ENCODE measurements at places on chromosomes 6 and 20. TPM values are rescaled to one million over a fixed set of nuclear protein-coding genes. Genes with fewer than 3 reads are reported as not detected.

DNA sequence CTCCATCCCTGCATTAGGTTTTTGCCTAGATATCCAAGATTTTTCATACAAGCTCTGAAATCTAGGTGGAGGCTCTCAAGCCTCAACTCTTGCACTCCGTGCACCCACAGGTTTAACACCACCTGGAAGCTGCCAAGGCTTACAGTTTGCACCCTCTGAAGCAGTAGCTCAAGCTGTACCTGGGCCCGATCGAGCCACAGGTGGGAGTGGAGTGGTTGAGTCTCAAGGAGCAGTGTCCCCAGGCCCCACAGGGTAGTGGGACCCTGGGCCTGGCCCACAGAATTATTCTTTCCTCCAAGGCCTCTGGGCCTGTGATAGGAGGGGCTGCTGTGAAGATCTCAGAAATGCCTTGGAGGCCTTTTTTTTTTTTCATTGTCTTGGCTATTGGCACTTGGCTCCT lies 973.5 kb upstream of the MAP3K7 start:
- H3K27ac ChIP-seq: no peak overlapping the region
- no peaks in the 10 kb centered on the region for H3K27me3 ChIP-seq

PGC gene
- not detected for total RNA-seq

DNA sequence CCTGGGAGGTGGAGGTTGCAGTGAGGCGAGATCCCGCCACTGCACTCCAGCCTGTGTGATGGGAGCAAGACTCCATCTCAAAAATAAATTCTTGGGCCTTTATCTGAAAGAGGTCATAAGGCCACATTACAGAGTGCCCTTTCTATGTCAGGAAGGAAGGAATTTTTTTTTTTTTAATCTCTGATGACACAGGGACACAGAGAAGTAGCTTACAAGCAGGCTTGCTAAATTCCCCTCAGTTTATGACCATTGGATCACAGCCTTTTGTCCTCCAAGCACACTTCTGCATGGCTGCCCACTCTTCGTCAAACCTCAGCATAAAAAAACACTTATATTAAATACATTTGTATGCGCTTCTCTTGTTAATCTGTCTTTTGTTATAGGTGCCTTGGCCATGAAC lies 7.5 kb upstream of the IFNGR1 start:
- peaks cover 11% of the 10 kb centered on the region for H3K27me3 ChIP-seq
- H3K27ac ChIP-seq: no peak overlapping the region
- H3K36me3 ChIP-seq: no peaks in the 10 kb centered on the region
- peaks cover 40% of the 10 kb centered on the region for H3K4me1 ChIP-seq
- no peak overlapping the region for H3K4me3 ChIP-seq

DNA sequence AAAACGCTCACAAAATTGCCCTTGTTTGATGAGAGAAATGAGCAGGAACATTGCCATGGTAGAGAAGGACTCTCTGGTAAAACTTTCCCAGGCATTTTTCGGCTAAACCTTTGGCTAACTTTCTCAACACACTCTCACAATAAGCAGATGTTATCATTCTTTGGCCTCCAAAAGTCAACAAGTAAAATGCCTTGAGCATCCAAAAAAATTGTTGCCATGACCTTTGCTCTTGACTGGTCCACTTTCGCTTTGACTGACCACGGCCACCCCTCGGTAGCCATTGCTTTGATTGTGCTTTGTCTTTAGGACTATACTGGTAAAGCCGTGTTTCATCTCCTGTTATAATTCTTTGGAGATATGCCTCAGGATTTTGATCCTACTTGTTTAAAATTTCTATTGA lies 41.1 kb upstream of the PREP start:
- DNase-seq: no peak
- H3K27ac ChIP-seq: no peak overlapping the region
- no peaks in the 10 kb centered on the region for H3K4me1 ChIP-seq
- H3K27me3 ChIP-seq: peaks cover 10% of the 10 kb centered on the region
- H3K36me3 ChIP-seq: no peaks in the 10 kb centered on the region

ULBP2 gene
- total RNA-seq: 1.5 TPM

WFDC6 gene
- total RNA-seq: not detected

- no peak overlapping the region for H3K27ac ChIP-seq
- no peak overlapping the region for H3K4me3 ChIP-seq
- no peaks in the 10 kb centered on the region for H3K4me1 ChIP-seq
- no peaks in the 10 kb centered on the region for H3K36me3 ChIP-seq
- no peak for DNase-seq
Measured at GRCh38 chr6:82095091-82095490, 152.5 kb downstream of the IBTK start.

SLC17A1 gene
- not detected for total RNA-seq

- DNase-seq: no peak
- H3K4me3 ChIP-seq: no peak overlapping the region
- no peaks in the 10 kb centered on the region for H3K4me1 ChIP-seq
- no peaks in the 10 kb centered on the region for H3K36me3 ChIP-seq
- no peaks in the 10 kb centered on the region for H3K27me3 ChIP-seq
- H3K27ac ChIP-seq: no peak overlapping the region
Measured at GRCh38 chr6:74651948-74652842, 553.7 kb downstream of the COL12A1 start.

DNA sequence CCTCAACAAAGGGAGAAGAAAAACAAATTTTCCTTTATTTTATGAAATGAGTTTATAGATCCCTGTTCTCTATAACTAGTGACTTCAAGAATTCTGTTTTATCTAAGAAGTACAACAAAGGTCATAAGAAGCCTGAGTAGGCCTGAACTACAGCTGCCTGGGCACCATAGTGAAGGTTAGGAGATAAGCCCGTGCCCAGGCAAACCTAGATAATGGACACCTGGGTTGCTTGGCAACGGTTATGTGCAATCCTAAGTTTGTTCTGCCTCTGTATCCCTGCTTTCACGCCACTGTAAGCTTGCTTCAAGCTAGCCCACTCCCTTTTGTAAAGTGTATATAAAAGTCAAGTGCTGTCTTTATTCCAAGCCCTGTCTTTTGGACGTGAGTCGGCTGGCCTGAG lies 23.2 kb downstream of the SCGN start:
- peaks cover 13% of the 10 kb centered on the region for H3K27me3 ChIP-seq
- H3K4me1 ChIP-seq: no peaks in the 10 kb centered on the region
- no peak overlapping the region for H3K27ac ChIP-seq

GRCh38 chr20:23509247-23509913 lies 18.5 kb downstream of the CST8 start:
- H3K27me3 ChIP-seq: no peaks in the 10 kb centered on the region
- no peak for DNase-seq
- H3K36me3 ChIP-seq: no peaks in the 10 kb centered on the region
- no peak overlapping the region for H3K27ac ChIP-seq

DNA sequence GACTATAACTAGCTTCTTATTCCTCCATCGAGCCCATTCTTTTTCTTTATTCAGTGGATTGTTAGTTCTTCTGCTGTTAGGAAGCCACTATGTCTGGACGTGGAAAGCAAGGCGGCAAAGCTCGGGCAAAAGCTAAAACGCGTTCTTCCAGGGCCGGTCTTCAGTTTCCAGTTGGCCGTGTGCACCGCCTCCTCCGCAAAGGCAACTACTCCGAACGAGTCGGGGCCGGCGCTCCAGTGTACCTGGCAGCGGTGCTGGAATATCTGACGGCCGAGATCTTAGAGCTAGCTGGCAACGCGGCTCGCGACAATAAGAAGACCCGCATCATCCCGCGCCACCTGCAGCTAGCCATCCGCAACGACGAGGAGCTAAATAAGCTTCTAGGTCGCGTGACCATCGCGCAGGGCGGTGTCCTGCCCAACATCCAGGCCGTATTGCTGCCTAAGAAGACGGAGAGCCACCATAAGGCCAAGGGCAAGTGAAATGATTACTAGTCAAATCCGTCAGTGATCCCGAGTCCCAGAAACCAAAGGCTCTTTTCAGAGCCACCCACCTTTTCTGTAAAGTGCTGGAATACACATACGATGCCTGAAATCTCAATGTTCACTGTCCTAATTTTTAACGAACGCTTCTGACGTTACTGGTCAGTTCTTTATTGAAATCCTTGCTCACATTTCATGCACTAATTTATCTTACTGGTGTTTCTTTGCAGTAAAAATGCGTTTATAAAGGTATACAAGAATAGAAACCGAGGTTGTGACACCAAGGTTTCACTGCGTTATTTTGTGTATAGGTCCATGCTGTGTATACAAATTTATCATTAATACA lies 129.9 kb downstream of the HFE start:
- no peak overlapping the region for H3K4me3 ChIP-seq
- no peaks in the 10 kb centered on the region for H3K27me3 ChIP-seq
- DNase-seq: peak; percentile 88
- peaks cover 31% of the 10 kb centered on the region for H3K4me1 ChIP-seq
- H3K27ac ChIP-seq: no peak overlapping the region

- peaks cover 87% of the 10 kb centered on the region for H3K27me3 ChIP-seq
- H3K36me3 ChIP-seq: peaks cover 38% of the 10 kb centered on the region
- peak within 1 kb of the TSS; percentile 47 for H3K27ac ChIP-seq
- H3K4me1 ChIP-seq: peaks cover 37% of the 10 kb centered on the region
Measured at GRCh38 chr6:100464903-100465700, at the start of gene SIM1. Gene SIM1, minus strand, starts transcription at chr6:100464921. Its CDS starts 1,453 bp downstream, at chr6:100463468.

TMEM74B gene
- total RNA-seq: 1.8 TPM

DNPH1 gene
- total RNA-seq: 42.5 TPM

SERPINB1 gene
- 86.5 TPM for total RNA-seq

DNA sequence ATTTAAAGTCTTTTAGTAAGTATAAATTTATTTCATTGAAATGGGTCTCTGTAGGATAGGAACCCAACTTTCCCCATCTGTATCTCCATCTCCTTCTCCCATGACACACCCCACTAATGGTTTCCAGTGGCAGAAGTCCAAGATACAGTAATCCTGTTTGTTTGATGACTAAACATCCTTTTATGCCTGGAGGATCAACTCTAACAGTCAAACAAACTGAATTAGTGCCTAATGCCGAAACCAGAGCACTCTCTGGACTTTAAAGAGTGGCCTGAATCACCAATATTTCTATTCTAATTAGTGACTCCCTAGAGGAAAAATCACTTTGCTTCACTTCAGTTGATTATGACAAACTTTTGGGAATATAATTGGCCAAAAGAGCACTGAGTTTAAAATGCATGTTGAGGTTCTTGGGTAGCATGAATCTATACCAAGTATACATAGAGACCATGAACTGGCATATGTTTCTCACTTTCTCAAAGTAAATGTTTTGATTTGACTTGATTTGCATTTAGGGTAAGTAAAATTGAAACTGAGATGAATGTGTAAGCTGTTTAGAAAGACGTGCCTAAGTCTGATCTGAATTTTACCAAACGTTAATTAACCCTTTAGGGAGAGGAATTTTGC lies 776.4 kb upstream of the NRSN1 start:
- no peaks in the 10 kb centered on the region for H3K4me1 ChIP-seq
- H3K27me3 ChIP-seq: no peaks in the 10 kb centered on the region
- no peak for DNase-seq
- no peak overlapping the region for H3K4me3 ChIP-seq
- H3K27ac ChIP-seq: no peak overlapping the region

- H3K27me3 ChIP-seq: no peaks in the 10 kb centered on the region
- H3K36me3 ChIP-seq: peaks cover 38% of the 10 kb centered on the region
- H3K27ac ChIP-seq: no peak overlapping the region
- peaks cover 40% of the 10 kb centered on the region for H3K4me1 ChIP-seq
- no peak for DNase-seq
Measured at GRCh38 chr6:16596616-16597331, 164.5 kb downstream of the ATXN1 start.

GNMT gene
- 0.60 TPM for total RNA-seq

GRCh38 chr20:46805836-46806235 lies 88.8 kb upstream of the EYA2 start:
- no peaks in the 10 kb centered on the region for H3K4me1 ChIP-seq
- H3K27me3 ChIP-seq: peaks cover 41% of the 10 kb centered on the region
- H3K4me3 ChIP-seq: no peak overlapping the region
- no peak for DNase-seq
- no peaks in the 10 kb centered on the region for H3K36me3 ChIP-seq

DNA sequence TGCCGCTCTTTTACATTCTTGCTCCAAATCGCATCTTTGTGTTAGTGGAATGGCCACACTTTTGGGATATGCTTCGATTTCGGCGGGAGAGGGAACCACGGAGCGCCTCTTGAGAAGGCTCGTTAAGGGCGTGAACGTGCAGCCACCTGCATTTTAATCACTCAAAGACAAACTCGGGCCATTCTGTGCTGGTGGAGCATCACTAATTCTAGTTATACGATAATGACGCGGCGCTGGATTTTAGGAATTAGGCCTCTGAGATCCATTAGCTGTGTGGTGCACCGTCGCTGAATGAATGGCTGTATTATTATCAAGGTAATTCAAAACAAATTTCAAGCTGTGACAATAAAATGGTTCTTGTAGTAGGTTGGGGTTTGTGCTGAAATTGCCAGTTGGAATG lies 305.6 kb downstream of the CDH4 start:
- no peaks in the 10 kb centered on the region for H3K4me1 ChIP-seq
- H3K27me3 ChIP-seq: no peaks in the 10 kb centered on the region

DNA sequence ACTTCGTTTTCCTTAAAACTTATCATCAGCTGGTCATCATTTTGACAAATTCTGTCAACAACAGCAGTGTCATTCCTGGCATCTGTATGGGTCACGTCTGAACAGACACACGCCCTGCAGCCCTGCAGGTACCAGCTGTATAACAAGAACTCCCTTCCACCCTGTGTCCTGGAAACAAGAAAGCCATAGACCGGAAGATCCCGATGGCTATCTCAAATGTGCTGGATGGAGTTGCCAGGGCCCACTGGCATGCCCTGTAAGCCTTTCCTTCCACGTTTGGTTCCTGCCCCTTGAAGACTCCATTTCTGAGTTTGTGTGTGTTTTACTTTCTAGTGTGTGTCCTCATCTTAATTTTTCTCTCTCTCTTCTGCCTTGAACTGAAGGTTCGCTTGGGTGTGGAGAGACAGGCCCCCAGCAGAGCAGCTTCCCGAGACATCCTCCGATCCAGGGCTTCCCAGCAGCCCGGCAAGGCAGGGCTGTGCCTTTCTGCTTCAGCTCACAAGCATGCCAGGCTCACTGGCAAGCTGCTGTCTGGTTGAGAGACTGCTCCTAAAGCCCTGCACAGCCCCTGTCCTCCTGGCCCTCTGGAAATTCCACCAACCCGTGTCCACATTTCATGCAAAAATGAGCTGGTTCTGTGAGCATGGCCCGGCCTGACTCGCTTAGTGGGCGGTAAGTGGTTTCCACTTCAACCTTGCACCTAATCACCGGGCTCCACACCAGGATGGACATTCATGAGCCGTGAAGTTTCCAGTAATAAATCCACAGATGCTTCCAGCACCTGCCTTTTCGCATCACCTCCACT lies 8.7 kb downstream of the GFRA4 start:
- no peak overlapping the region for H3K27ac ChIP-seq
- H3K36me3 ChIP-seq: peaks cover 5% of the 10 kb centered on the region
- no peak for DNase-seq
- no peak overlapping the region for H3K4me3 ChIP-seq
